ENCODE measurements at places on chromosomes 1 and 21.
A peak's percentile ranks its signal among the peaks of the same experiment; 100 is the strongest.

- no peak for DNase-seq
Observed at GRCh38 chr21:35503671-35504070, 454.6 kb upstream of the RUNX1 start.

DNA sequence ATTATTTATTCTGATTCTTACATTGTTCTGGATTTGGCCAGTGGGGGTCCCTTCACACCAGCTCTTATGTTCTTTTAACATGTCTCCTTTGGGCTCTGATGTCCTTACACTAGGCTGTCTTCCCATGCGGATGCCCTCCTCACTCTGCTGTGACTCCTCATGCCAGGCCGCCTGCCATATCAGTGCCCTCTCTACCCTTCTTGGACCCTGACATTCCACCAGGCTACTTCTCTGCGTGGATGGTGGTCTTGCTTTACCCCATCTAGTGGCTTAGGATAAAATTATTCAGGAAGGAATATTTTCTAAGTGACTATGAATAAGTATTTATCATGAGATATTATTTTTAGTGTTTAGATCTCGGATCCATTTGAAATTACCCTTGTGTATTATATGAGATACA is 21.2 kb downstream of the ATF6 start:
- DNase-seq: no peak

GRCh38 chr1:171984262-171984661 is 143.0 kb downstream of the DNM3 start:
- no peak for DNase-seq

DNA sequence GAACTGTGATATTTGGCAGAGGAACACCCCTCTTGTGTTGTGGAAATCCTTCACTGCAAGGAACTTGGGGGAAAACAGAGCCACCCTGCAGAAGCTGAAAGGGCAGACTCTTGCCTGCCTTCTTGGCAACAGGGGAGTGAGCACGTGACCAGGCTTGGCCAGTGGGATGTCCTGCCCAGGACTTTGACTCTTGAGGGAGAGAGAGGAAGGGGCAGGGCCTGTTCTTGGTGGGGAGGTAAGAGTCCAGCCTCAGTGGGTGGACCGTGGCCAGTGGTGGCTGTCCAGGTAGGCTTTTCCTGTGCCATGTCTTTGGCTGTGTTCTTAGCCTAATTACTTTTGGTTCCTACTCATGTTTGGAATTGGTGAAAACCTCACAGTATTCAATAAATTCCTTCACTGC is 8.6 kb upstream of the AK2 start:
- no peak for DNase-seq

- no peak for DNase-seq
Observed at GRCh38 chr1:187646536-187647107, 817.9 kb downstream of the PLA2G4A start.

- DNase-seq: no peak
Observed at GRCh38 chr1:54378874-54379554, 27.2 kb downstream of the SSBP3 start.

GRCh38 chr1:234936612-234937389 is 191.8 kb downstream of the TOMM20 start:
- no peak for DNase-seq

GRCh38 chr1:113205980-113206766 is 133.2 kb downstream of the LRIG2 start:
- DNase-seq: no peak

- DNase-seq: no peak
Observed at GRCh38 chr21:41761934-41762635, 4.8 kb downstream of the RIPK4 start.

DNA sequence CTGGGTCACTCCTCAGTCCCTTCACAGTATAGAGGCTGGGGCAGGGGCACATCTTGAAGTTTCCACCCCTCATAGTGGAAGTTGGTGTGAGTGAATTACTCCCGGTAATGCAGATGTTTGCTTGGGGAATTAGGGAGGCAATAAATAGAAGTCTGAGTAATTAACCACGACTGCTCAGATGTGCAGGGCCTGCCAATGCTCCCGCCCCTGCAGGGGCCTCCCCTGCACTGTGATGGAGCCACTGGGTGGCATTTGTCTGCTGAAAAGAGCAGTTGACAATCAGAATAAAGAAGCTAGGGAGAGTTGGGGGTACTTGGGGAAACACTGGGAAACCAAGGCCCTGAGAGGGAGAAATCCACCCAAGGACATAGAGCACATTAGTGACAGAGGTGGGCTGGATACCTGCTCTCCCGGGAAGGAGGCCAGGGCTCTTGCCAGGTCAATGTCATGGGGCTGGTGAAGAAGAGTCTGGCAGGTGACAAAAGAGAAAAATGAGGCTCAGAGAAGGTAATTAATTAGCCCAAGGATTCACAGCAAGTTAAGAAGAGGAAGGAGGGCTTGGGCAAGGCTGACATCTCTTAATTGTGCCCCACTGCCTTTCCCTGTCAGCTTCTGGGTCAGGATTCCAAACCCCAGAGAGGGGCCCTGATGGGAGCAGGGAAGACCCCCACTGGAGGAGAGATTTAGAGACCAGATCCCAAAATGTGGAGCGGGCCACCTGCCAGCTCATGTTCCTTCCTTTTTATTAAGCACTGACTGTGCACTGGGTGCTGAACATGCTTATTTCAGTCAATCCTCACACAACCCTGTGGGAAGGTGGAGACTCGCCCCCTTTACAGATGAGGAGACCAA is 436.2 kb downstream of the MATN1 start:
- no peak for DNase-seq

- no peak for DNase-seq
Observed at GRCh38 chr1:232899268-232899667, 51.1 kb upstream of the NTPCR start.

GRCh38 chr1:220876511-220877376 is 2.5 kb upstream of the HLX start:
- DNase-seq: peak; percentile 62

DNA sequence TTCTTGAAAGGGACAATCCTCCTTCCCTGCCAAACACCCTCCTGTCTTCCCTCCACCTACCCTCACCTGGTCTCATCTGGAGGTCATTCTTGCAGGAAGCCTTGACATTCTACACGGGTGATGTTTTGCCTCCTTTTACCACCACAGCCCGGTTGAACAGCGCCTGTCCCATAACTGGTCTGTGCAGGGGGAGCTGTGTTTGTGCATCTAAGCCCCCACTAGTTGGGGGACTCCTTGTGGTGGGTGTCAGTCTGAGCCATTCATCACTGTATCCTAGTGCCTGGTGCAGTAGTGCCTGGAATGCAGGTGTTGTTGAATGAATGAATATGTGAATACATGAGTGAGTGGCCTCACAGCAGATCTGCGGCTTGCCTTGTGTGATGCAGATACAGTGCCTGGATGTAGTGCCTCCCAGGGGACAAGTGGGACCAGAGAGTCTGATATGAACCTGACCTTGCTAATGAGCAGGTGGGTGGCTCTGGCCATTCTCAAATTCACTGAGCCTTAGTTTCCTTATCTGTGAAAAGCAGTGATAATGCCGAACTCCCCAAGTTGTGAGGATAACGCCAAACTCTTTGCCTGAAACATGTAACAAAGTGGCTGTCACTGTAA is 79.8 kb downstream of the OMA1 start:
- DNase-seq: no peak

DNA sequence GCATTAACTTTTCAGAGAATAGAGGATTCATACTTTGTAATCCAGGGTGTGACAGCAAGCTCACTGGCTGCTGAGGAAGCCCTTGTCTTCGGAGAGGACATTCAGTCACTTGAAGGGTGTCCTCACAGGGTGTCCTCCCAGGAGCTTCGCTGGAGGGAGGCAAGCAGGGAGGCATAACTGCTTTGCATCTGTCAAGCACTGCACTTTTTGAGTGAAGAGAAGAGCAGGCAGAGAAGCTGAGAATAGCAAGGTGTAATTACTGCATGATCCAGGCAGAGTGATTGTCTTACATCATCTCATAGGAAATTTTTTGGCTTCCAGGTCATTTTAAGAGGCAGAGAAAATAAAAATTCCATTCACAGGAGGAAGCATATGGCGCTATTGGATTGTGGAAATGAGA is 232.5 kb upstream of the ZP4 start:
- DNase-seq: no peak

DNA sequence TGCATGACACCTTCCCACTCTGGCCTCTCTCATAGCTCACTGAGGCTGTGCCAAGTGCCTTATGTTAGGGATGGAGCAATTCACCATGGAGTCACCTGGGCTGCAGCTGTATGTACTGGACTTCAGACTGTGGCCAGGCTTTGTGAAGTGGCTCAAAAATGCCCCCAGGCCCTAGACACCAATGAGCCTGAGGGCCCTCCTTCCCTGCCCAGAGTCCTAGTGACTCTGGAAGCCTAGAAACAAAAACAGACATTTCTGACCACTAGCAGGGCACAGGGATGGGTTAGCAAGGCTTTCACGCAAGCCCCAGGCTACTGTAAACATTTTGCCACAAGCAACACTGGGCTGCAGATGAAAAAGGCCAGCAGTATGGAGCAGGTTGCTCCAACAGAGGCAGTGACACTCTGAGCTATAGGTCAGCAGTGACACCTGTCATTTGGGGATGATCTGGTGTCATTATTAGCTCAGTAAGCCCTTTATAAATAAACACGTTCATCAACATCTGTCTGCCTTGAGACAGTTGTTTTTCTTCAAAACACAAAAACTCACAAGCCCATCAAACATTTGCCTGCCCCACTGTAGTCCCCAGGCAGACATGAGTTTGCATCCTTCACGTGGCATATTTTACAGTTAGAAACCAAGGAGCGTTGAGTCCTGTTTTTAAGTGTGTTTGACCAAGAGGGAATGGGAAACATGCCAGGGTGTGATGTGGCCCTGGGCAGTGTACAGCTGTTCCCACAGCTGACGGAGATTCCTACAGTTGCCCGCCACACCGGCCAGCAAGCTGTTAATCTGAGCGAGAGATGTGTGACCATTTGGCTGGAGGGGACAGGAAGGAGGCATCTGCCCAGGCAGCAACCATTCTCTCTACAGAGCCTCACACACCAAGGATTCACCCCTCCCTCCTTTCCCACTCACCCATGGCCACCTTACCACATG is 66.8 kb downstream of the KCNN3 start:
- DNase-seq: no peak

DNA sequence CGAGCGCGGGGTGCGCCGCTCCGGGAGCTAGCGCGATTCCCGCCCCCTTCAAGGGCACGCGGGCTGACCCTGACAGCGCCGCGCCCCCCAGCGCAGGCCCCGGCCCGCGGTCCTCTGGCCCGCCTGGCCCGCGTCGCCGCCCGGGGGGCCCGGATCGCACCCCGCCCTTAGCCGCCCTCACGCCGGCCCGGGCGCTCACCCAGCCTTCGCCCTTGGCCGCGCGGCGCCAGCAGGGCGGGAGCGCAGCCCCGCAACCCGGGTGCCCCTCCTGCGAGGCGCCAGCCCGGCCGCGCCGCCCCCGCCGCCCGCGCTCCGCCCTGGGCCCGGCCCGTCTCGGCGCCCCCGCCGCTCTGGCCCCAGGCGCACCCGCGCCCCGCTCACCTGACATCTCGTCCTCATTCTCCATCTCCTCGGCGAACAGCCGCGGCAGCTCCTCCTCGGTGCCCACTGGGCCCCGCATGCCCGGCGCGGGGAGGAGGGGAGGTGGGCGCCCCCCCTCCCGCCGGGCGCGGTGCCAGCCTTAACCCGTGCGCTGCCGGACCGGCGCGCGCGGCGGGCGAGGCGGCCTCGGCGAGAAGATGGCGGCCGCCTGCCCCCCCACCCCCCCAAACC is 451 bp downstream of the CHD5 start:
- no peak for DNase-seq

- DNase-seq: no peak
Observed at GRCh38 chr1:9730096-9730901, 78.8 kb downstream of the PIK3CD start.

DNA sequence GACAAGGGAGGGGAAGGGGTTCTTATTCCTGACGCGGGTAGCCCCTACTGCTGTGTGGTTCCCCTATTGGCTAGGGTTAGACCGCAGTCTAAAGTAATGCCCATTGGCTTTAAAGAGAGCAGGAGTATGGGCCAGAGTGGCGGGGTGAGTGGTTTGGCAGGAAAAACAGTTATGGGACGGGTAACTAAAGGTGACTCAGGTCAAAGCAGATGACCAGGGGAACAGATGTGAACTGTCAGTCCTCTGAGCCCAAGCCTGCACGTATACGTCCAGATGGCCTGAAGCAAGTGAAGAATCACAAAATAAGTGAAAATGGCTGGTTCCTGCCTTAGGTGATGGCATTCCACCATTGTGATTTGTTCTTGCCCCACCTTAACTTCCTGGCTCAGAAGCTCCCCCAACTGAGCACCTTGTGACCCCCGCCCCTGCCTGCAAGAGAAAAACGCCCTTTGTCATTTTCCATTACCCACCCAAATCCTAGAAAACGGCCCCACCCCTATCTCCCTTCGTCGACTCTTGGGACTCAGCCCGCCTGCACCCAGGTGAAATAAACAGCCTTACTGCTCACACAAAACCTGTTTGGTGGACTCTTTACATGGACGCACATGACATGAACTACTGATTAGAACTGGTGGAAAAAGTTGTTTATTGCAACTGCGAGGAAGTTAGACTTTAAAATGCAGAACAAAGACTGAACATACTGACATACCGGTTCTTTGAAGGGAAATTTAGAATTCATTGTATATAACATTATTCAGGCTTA is 758 bp upstream of the ATAD3B start:
- no peak for DNase-seq

DNA sequence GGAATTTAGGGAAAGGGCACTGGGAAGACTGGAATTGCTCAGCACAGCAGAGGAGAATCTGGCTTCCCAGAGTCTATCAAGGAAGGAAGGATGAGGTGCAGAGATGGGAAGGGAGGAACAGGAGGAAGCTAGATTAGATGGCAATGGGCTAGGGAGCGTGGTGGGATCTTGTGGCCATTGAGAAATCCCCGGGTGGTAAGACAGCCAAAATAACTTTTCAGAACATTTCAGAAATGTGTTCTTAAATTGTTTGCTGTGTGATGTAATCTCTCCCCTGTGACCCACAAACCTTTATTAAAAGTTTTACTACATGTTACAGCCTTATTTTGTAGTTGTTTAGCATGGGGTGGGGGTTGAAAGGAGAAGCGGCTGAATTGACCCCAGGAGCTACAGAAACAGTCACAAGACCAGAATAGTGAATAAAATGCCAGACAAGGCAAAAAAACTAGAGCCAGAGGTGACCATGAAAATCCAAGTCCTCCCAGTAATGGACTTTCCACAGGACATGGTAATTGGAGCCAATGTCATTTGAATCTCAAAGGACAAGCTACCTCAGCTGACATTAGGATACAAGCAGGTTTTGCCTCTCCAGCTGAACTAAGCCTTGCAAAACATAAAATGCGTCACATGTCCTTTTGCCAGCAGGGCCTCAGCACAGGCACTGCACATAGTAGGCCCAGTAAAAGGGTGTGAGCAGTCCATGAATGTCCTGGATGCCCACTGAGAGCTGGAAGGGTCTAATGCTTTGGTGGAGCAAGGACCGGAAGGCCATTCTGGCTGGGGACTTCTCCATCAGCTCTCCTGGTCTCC is 980 bp upstream of the AHCYL1 start:
- no peak for DNase-seq

DNA sequence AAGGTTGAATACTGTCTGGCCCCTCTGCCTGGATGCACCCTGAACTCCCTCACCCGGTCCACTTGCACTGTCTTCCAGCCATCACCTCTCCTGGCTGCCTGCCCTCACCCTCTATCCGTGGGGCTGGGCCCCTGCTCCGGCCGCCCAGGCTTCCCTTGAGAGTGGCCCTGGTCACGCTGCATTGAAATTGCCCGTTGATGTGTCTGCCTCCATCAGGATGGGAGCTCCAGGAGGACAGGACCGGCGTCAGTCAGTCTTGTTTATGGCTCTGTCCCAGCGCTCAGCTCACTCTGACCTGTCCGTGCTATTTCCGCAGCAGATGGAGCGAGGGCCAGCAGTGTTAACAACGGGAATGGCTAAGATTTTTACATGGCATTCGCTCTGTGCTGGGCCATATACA is 34.9 kb downstream of the FOXO6 start:
- DNase-seq: no peak

GRCh38 chr1:43293896-43294760 is 6.7 kb upstream of the TIE1 start:
- DNase-seq: no peak
